ENCODE measurements at places on chromosomes 11 and 22.

- DNase-seq, result no peak
Measured at GRCh38 chr22:49829044-49829853, 1.6 kb upstream of the BRD1 start.

DNA sequence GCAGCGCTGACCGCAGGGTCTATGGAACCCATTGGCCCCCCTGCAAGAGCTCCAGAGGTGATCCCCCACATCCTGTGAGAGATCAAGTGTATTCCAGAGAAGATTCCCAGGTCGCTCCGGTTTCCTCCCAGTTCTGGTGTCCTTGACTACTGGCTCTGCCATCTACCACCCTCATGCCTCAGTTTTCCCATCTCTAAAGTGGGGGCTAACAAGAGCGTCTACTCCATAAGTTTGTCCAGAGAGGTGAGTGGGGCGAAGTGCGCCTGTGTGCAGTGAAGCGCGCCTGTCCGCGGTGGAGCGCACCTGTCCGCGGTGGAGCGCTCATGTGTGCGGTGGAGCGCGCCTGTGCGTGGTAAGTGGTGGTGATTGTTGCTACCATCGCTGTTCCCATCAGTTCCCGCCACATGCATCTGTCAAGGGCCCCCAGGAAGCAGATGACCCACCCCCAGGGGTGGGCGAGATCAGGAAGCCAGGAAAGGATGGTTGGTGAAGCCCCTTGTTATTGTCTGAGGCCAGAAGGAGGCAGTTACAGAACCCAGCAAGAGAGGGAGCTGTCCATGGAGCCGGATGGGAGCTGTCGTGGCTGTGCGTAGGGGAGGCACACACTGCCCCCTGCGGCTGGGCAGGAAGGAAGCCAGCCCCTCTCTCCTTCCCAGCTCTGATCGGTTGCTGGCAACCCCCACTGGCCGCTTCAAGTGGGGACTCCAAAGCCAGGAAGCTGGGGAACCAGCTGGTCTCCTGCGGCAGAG is 73.2 kb upstream of the FGF3 start:
- no peak for DNase-seq

DNA sequence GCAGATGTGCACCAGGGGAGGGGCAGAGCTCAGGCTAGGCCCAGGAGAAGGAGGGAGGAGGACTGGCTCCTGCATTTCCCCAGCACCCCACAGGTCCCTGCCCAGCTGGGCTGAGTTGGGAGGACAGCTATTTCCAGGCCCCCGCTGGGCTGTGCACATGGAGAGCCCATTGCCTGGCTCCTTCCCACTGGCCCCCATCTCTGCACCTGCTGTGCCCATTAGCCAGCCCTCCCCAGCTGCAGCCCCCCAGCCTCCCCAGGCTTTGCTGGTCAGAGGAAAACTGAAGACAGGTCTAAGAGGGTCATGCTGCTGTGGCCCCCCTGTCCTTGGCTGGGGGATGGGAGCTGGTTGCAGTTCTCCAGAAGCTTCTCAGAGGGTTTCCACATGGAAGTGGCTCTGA is 81.8 kb upstream of the SHANK2 start:
- DNase-seq, result no peak

GRCh38 chr11:15817001-15817400 is 539.3 kb downstream of the SOX6 start:
- no peak for DNase-seq

DNA sequence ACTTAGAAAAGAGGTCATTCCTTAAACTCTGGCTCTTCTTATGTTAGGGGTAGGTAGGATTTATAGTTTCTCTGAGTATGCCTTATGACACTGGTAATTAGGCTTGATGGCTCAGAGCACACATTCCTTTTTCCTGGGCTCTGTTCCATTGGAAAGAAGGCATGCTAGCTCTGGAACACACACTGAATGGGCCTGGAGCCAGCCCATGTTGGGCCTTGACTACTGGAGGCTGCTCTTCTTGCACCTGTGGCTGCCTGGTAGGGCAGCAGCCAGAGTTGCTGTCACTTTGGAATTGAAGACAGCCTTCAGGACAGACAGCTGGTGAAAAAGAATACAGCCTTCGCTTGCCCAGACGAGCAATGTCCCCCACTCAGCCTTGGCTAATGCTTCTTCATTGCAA is 18.2 kb downstream of the MCAM start:
- DNase-seq, result no peak

DNA sequence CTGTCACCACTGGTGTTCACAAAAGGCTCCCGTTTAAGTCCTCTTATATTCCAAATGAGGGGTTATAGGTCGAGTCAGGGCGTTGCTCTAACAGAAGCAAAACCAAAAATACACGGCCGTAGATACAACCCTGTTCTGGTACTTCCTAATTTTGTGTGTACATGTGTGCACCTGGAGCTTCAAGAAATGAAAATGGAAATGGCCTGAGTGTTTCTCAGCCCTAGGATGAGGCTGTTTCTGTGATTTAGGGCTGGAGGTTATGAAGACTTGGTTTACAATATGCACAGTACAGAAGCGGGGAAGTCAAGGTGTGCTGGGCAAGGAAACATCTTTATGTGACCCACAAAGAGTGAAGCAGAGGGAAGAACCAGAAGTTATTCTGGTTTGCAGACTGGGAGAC is 110.4 kb upstream of the OR4B1 start:
- DNase-seq, result no peak

DNA sequence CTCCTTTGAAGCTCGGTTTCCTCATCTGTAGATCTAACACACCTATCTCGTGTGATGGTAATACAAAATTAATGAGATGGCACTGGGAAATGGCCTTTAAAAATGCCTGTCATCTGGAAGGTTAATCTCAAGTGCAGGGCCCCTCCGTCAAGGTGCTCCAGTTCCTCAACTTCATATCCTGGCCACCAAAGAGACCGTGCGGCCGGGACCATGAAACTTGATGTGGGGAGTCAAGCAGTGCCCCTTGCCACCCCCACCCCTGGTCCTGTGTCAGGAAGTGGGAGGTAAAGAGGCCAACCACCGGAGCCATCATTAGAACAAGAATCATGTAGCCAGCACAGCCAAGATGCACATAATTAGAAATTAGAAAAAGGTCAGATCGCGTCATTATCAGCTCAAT is 108.2 kb downstream of the FEZ1 start:
- DNase-seq, result no peak

- no peak for DNase-seq
Measured at GRCh38 chr11:76201672-76202412, 4.5 kb downstream of the WNT11 start.

DNA sequence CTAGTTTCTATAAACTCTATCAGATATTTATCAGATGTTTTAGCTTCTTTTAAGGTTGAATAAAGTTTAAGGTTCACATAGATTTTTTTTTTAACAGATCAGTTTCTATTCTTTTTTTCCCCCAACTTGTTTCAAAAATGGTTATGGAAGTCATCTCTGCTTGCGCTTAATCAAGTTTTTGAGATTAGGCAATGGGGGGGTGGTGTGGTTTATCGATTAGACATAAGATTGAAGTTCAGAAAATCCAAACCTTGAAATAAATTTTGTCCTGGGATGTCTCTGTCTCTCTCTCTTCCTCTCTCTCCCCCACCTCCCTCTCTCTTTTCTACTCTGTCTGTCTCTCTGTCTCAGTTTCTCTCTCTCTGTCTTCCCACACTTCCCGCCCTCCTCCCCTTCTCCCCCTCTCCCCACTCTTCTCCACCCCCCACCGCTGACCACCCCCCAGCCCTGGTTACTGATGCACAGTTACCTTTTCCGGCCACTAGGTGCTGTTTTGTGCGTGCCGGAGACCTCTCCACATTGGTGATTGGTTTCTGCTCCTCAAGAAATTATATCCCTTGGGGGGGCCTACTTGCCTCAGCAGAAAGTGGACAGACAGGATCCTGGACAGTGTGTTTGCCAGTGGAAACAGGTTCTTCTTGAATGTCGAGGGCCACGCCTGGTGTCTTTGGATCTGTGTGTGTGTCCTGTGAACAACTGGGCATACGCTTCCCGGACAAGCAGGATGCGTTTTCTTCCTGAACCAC is 29.7 kb upstream of the ANO1 start:
- DNase-seq, result no peak

- DNase-seq, result no peak
Measured at GRCh38 chr22:31871480-31871879, 72.9 kb upstream of the YWHAH start.

DNA sequence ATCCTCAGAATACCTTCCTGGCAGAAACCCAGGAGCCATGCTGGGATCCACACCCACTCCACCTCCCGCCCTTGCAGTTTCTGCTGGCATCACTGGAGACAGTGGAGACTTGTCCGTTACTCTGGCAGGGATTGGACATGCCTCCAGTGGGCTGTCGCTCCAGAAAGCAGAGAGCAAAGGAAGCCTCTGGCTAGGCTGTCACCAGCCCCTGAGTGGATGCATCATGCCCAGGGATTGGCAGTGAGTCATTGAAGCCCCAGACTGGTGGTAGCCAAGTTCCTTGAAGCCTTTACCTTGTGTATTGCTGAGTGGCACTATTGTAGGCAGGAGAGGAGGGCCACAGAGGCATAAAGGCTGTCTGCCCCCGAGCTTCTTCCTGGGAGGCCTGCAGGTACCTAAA is 34.8 kb upstream of the E2F8 start:
- DNase-seq, result no peak

GRCh38 chr22:50274311-50274710 is 4.1 kb upstream of the MAPK11 start:
- DNase-seq, result peak; percentile 40

- DNase-seq, result no peak
Measured at GRCh38 chr22:37551981-37552380, 8.3 kb upstream of the CDC42EP1 start.

GRCh38 chr11:11977206-11977938 is 31.1 kb downstream of the DKK3 start:
- no peak for DNase-seq

DNA sequence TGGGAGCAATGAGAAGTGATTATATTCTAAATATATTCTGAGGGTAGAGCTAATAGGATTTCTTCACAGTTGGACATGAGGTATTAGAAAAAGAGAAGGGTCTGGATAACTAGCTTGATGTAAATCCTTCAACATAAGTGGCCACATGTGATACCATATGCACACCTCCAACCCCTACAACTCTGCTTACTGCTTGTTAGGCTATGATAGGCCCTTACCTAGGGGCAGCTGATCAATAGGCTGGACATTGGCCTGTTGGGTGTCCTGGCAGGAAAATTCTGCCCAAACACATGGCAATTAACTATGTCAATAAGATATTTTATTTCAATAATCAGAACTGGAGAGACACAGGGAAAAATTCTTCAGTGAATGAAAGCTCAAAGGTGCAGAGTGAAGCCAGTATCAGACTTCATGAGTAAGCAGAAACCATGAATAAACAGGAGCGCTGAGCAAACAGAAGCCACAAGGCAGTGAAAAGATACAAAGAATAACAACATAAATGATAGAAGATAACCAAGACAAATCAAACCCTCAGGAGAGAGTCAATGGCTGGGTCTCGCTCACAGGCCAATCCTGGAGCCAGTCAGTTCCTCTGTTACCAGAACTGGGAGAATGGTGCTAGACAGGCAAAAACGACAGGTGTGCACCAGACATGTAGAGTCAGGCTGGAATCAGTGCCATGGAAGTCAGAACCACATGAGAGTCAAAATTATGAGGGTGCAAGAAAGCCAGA is 46.3 kb upstream of the PSMA1 start:
- DNase-seq, result no peak

DNA sequence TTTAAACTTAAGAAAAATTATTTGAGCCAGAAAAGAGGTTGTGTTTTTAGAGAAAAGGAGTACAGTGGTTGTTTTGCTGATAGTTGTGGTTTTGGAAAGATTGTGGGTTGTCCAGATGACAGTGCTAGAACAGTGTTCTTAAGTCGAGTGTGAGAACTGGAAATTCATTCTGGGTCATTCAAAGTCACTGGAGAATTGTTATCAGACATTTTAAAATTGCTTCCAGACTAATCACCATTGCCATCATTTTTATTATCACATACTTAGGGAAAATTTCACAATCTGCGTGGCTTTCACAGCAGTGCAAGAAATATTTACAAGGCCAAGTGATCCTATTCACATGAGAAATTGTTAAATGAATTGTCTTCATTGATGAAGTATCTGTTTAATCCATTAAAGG is 242.2 kb upstream of the DDI1 start:
- DNase-seq, result no peak

- DNase-seq, result no peak
Measured at GRCh38 chr22:19688301-19689290, 25.7 kb upstream of the SEPTIN5 start.

GRCh38 chr22:20244691-20245576 is 23.2 kb downstream of the RTN4R start:
- peak; percentile 55 for DNase-seq

- no peak for DNase-seq
Measured at GRCh38 chr22:24402460-24403192, 24.8 kb upstream of the ADORA2A start.

DNA sequence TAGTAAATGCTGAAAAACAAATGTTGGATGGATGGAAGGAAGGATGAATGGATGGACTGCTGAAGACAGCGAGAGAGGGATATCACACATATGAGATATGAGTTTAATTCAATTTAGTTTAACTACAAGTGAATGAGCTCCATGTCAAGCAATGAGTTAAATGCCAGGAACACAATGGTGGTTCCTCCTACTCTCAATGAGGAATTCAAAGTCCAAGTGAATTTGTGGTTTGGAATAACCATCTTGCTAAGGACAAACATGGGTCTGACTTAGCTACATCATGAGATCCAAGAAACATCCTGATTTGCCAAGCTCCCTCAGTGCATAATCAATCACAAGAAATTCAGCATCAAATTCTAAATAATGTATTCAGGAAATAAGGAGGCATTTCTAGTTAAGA is 26.1 kb upstream of the PPP2R1B start:
- no peak for DNase-seq

GRCh38 chr22:27380855-27381254 is 420.7 kb downstream of the MN1 start:
- DNase-seq, result no peak

GRCh38 chr22:22565981-22566380 is 6.9 kb upstream of the PRAME start:
- DNase-seq, result no peak

- DNase-seq, result no peak
Measured at GRCh38 chr22:30079952-30080533, at the start of gene HORMAD2. HORMAD2 (plus strand) TSS chr22:30080464; CDS start chr22:30093953, 13,489 bp downstream.

DNA sequence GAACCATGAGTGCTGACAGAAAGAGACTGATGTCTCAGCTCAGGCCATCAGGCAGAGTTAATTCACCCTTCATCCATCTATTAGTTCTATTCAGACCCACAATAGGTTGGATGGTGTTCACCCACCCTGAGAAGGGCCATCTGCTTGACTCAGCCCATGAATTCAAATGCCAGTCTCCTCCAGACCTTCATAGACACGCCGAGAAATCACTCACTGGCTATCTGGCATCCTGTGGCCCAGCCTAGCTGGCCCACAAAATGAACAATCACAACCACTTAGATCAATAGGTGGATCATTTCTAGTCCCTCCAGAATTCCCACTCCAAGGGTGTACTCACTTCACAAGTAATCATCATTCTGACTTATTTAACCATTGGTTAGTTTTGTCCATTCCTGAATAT is 58.2 kb downstream of the MYEOV start:
- DNase-seq, result no peak

GRCh38 chr11:47553406-47553743 is 443 bp upstream of the CELF1 start:
- no peak for DNase-seq

GRCh38 chr11:119130662-119131061 is 9.3 kb downstream of the HINFP start:
- DNase-seq, result no peak

Data from activated T-cell treated with anti-CD3 and anti-CD28 coated beads, Interleukin-2, amount 50 U/mL, for 1 hour (primary cell).